CD8-positive, alpha-beta T cell (primary cell): ENCODE measurements at places on chromosomes 12 and 14.

GRCh38 chr12:5807090-5807414 is 138.0 kb downstream of the ANO2 start:
- no peak for DNase-seq

- DNase-seq: no peak
Measured at GRCh38 chr14:63544591-63545299, 1.6 kb upstream of the PPP2R5E start.

DNA sequence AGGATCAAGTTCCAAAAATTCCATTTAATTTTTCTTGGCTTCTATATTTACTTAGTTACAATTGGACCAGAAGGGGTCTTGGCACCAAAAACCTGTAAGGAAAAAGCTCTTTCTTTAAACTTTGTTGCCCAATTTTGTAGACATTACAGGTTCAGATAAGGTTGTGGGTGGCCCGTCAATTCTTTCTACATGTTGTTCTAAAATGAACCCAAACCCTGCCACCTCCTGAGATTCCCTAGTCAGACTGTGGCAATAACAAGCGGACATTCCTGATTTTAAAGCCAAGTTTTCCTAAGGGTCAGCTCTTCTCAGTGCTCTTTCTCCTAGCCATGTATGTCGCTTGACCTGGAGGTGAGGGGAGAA is 45.0 kb upstream of the GSG1 start:
- no peak for DNase-seq

DNA sequence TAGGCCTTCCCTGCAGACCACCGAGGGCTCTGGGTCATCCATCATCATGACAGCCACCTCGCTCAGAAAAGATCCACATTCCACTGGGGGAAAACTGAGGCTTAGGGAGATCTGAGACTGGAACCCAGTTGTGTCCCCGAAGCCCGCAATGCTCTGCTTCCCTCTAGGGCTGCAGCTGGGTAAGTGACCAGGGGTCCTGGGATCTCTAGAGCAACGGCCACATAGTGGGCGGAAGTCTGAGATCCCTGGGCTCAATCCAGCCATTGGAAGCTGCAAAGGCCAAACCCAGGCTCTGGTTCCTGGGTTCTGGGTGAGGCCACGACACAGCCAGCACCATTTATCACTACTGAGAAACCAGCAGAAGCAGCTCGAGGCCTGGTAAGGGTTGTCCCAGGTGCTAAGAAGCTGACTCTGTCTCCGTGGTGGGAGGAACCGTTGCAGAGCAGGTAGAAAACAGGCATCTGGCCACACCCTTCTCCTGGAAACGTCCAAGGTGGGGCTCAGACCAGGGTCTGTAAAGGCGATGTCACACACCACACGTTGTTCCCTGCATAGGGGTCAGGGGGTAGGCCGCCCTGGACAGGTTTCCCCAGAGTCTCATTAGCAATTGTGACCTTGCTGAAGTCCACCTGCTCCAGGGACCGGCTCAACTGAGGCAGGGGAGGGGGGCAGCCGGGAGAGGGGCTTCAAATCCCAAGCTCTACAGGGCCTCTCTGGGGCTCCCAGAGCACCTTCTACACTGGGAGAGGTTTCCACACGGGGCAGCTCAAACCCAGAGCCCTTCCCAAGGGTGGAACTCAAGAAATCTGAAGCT is 38.6 kb downstream of the BCL11B start:
- no peak for DNase-seq

- DNase-seq: no peak
Measured at GRCh38 chr14:71408362-71409030, 501.2 kb downstream of the PCNX1 start.

GRCh38 chr14:104363891-104364760 is 215.4 kb upstream of the C14orf180 start:
- no peak for DNase-seq

GRCh38 chr12:127060933-127061332 is 1206.0 kb upstream of the TMEM132C start:
- DNase-seq: no peak

- no peak for DNase-seq
Measured at GRCh38 chr14:91332986-91333649, 84.5 kb downstream of the CCDC88C start.

DNA sequence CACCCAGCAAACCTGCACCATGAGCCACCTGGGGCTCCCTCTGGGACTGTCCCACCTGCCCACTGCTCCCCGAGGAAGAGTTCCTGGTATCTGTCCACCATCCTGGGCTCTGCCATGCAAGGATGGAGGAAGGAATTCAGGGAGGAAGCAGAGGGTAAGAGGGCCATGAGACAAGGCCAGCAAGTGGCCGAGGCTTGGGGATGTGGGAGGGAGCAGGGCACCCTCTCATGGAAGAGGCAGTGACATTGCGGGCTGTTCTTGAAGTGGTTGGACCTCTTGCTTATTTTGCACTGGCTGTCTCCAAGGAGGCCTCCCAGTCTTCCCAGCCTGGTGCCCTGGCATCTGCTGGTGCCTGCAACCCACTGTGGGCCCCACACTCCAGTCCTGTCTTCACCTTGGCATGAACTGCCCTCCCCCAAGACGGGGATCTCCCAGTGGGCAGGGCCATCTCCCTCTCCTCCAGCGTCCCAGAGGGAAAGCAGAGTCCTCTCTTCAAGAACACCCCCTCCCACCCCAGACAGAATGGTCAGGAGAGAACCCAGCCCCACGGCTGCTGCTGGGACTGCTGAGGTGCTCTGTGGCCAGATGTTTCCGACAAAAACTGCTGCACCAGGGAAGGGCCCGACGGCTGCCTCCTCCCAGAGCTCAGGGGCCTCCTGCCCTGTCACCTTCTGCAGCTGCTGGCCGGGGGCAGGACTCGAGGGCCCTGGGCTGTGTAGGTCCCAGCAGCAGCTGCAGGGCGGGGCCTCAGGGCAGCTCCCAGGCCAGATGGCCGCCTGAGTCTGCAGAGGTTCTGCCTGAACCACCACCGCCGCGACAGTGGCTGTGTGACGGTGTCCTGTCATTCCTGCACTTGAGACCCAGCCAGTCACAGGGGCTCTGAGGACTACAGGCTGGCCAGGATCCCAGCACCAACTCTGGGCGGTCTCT is 1.8 kb upstream of the AKT1 start:
- DNase-seq: no peak
